Hepatic stellate cell (primary cell): ENCODE measurements at places on chromosomes 2 and 18.
A peak's percentile ranks its signal among the peaks of the same experiment; 100 is the strongest.

DNA sequence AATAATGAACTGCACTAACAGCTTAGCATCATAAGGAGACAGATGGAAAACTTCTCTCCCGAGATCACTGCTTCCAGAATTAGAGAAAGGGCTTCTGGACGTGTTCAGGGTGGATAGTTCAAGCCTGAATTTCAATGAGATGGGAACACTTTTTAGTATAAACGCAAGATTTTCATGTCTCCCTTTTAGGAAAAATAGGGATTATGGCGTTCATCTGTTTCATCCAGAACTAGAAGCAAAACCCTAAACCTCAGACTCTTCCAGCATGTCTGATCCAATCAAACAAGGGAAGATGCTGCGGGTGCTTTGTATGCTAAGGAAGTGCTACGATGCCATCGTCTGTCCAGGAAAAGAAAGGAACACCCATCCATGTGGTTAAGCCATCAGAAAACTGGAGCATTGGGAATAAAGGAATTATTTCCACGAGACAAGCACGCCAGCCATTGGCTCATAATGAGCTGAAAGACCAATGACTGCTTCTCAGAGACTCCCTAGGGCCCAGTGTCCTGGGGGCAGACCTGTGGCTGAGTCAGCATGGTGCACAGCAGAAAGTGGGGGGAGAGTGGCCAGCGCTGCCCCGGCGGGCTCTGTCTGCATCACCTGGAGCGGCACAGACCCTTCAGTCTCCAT lies 65.9 kb upstream of the AFF3 start:
- DNase-seq: peak; percentile 53

DNA sequence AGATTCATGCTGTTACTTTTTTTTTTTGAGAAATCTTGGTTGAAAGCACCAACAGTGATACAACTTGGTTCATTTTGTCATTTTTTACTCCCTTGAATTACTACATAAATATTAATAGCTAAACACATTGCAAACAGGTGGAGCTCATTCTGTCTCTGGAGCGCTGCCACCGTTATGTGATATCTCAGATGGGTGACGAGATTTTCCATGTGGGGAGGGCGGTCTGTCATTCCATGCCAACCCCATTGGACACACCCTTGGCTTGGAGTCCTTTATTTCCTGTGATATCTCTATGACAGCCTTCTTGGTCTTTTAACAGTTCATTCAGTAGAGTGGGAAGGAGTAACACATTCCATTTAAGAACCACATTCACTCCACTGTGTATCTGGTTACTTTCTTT lies 794.8 kb downstream of the SATB2 start:
- no peak for DNase-seq

DNA sequence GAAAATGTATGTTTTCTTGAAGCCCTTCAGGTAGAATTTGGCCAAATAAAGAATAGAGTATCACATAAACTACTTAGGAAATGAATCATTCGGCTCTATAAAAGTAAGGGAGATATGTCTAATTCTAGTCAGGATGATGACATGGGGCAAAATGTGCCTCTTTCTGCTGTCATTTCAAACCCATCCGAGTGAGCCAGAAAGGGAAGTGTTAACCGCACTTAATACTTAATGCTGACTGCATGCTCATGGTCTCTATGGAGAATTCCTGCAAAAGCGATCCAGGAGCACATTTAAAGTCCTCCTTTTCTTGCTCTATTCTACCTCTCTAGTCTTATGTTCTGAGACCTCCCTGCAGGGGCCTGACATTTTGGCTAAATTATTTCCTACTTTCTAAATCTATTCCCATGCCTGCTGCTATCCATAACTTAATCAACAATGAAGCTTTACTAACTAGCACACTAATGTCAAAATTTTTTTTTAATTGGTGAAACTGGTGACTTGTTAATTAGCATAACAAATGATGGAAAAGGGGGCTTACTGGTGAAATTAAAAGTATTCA lies 127.4 kb downstream of the CDC42EP3 start:
- no peak for DNase-seq

- no peak for DNase-seq
Observed at GRCh38 chr18:61677435-61677970, 215.3 kb downstream of the RNF152 start.

DNA sequence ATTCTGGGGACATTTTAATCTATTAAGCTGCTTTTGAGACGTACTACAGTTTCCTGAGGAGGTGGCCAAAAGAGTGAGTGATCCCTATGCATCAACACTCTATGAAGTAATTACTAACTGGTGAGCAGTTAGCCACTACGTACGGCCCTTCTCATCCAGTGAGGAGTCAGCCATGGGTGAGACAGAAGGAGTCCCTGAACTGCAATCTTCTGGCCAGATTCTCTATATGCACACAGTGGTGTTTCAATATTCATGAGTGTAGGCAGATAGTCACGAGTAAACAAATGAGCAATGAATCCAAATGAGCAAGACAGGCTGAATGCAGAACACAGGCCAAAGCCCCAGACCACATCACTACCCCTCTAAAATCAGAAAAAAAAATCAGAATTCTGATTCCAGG lies 29.8 kb upstream of the TMEM214 start:
- no peak for DNase-seq

GRCh38 chr2:86648681-86649080 lies 25.0 kb upstream of the RNF103 start:
- DNase-seq: no peak
